ENCODE measurements at places on chromosomes 5 and 9. TPM values are rescaled to one million over a fixed set of nuclear protein-coding genes. Genes with fewer than 3 reads are reported as not detected.

GRCh38 chr5:157547941-157548512 is 27.5 kb downstream of the ADAM19 start:
- no peak overlapping the region for H3K4me3 ChIP-seq
- H3K4me1 ChIP-seq: peaks cover 28% of the 10 kb centered on the region
- H3K36me3 ChIP-seq: no peaks in the 10 kb centered on the region
- DNase-seq: no peak

DNA sequence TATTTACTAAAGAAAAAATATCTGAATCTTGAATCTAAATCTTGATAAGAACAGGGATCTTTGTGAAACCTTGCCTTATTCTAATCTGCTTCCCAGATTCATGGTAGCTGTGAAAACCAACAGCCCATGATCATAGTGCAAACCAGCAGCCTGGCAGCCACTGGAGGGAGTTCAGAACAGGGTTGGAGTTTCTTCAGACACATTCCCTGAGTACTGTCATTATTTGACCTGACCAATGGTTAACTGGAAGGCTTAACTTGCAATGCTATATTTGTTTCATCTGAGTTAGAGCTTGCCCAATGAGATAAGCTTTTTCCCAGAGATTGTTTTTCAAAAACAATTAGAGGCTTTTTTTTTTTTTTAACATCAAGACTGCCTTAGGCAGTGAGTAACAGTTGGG is 47.8 kb downstream of the LOX start:
- H3K27me3 ChIP-seq: no peaks in the 10 kb centered on the region
- H3K36me3 ChIP-seq: peaks cover 3% of the 10 kb centered on the region

DNA sequence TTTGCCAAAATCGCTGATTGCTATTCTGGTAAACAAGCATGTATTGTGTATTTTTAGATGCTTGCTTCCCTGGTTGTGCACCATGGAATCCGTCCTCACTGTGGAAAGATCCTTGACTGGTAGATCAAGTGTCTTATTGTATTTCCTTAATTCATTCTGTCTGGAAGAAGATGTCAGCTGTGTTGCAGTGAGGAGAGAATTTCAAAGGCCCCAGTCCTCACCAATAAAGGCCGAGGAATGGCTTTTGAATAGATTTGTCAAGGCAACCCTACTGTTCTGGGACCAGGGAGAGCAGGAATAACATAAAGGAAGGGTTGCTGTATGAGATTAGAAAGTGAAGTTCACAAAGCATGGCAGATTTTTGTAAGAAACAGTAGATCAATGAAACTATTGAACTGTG is 36.2 kb upstream of the POU5F2 start:
- no peak overlapping the region for H3K27ac ChIP-seq
- no peak for DNase-seq
- no peaks in the 10 kb centered on the region for H3K27me3 ChIP-seq

DNA sequence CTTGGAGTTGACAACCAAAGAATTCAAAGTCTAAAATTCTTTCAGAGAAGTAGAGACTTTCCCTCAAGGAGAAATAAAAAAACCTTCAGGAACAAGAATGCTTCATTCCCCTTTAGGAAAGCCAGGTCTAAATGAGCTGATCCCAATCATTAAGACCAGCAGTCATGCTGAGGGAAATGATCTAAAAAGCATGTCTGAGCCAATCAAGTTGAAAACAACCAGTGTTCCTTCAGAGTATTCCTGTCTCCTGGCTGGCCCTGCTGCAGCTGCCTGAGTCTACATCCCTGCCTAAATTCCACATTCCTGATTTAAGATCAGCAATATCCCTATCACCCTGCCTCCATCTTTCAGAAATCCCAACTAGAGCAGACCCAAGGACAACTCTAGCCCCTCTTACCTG is 244.5 kb downstream of the PLK2 start:
- no peaks in the 10 kb centered on the region for H3K4me1 ChIP-seq
- DNase-seq: no peak
- H3K36me3 ChIP-seq: no peaks in the 10 kb centered on the region
- H3K27ac ChIP-seq: no peak overlapping the region
- H3K27me3 ChIP-seq: no peaks in the 10 kb centered on the region

The GPR151 gene
- total RNA-seq: not detected

The CBY3 gene
- total RNA-seq: not detected

The SPINK4 gene
- total RNA-seq: not detected

Measured in stomach (tissue), 19 donors.